NCI-H2107 (cell line): ENCODE measurements at places on chromosomes 13 and 19.

- no peak for DNase-seq
Measured at GRCh38 chr13:74573654-74574053, 439.4 kb upstream of the KLF12 start.

DNA sequence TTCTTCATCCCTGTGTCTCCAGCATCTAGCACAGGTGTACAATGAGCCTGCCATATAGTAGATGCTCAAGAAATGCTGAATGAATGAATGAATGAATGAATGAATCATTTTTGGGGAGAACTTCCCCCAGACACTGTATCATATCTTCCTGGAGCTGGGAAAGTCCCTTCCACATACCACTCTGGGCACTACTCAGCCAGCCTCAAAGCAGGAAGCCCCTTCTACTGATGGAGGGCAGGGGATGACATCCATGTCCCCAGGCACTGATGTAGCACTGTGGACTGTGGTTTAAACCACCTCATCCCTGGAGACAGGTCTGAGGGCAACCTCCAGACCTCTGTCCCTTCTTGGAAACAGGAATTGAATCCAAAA, 4.8 kb downstream of the GNA15 start:
- DNase-seq: no peak

GRCh38 chr13:21435687-21436151, 23.4 kb downstream of the ZDHHC20 start:
- no peak for DNase-seq

DNA sequence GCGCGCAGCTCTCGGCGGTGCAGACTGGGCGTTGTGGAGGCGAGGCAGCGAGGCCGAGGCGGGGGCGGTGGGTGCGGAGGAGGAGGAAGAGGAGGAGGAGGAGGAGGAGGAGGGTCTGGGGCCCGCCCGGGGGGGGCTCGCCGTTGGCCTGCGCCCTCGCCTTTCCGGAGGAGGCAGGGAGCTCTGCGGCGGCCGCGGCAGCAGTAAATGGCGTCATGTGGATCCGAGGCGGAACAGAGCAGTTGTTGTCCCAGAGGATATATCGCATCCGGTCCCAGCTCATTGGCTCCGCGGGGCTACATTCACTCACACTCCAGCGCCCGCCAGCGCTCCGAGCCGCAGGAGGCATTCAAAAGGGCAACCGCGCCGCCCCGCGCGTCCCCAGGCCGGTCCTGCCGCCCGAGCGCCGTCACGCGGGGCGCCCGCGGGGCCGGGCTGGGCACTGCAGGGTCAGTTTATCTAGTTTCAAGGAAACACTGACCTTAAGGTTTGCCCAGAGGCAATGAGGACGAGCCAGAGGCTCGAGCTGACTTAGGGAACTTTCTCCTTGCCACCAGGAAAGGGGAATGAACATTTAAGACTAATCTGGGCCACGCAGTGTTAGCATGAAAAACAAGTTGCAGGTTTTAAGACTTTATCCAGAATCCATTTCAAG, at the start of gene SPRY2:
Gene SPRY2 (minus strand): TSS at position 26 of the 655 bp plus-strand sequence. CDS start 3,421 bp downstream, outside the sequence.
- peak; percentile 41 for DNase-seq

DNA sequence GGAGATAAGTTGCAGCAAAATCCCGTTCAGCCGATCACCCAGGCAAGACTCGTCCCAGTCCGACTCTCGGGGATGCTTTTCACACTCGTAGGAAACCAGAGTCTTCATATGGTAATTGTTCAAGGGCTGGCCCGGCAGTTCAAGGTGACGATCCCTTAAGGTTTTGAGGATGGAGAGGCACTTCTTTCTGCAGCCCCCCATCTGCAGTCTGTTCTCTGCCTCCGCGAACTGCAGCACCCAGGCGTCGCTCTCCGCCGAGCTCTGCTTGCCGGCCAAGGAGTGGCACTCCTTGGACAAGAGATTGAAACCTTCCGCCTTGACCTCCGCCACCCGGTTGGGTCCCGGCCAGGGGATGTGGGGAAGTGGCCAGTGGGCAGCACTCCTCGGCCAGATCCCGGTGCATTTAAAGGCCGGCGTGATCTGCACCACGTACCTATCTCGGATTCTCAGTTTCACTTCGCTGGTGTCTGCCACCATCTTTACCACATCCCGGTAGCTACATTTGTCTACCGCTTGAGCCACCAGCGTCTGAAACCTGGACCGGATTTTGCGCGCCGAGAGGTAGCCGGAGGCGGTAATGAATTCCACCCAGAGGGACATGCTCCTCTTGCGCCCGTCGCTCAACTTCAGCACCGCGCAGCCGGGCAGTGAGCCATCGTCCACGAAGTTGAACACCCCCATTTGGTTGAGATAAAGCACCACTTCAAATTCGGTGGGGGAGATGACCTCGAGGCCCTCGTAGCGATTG, 1.1 kb downstream of the MAB21L1 start:
- no peak for DNase-seq

DNA sequence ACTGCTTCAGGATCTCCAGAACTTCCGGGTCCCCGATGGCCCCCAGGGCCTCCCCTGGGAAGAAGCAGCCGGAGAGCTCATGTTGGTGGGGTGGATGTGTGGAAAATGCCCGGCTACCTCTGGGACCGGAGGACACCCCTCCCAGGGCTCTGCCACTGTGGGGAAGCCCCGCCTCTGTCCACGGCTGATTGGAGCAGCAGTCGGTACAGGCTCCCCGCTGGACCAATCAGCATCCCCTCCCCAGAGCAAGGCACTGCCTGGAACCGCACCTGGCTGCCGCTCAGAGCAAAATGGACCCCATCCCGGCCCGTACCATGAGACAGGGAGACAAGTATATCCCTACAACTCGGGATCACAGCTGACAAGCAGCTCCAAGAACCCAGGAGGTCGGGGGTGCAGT, 6.4 kb downstream of the DOHH start:
- no peak for DNase-seq

- DNase-seq: no peak
Measured at GRCh38 chr13:22454586-22454985, 726.2 kb upstream of the SGCG start.

GRCh38 chr19:51163257-51163656, 21.2 kb downstream of the SIGLEC7 start:
- DNase-seq: no peak

- DNase-seq: no peak
Measured at GRCh38 chr13:99363949-99364348, 56.8 kb upstream of the GPR183 start.

GRCh38 chr13:51801631-51802099, 2.3 kb downstream of the DHRS12 start:
- peak; percentile 46 for DNase-seq

DNA sequence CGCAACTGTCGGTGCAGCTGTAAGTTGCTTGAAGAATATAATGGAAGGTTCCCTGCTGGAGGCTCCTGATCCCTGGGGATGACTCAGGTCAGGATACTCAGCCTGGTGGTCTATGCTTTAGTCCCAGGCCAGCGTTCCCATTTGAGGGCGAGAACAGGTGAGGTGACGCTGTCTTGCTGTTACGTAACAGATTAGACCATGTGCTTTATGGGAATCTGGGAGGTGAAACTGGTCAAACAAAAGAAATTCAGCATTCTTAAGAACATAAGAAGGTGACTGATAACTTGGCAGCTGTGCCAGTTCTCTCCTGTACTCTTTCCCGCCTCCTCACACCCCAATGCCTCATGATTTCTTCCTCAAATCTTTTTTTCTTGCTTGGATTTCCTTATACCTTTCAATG, at the start of gene CXCL17:
Gene CXCL17 (minus strand): TSS at position 114 of the 400 bp plus-strand sequence. CDS start 114 bp downstream, outside the sequence.
- no peak for DNase-seq

DNA sequence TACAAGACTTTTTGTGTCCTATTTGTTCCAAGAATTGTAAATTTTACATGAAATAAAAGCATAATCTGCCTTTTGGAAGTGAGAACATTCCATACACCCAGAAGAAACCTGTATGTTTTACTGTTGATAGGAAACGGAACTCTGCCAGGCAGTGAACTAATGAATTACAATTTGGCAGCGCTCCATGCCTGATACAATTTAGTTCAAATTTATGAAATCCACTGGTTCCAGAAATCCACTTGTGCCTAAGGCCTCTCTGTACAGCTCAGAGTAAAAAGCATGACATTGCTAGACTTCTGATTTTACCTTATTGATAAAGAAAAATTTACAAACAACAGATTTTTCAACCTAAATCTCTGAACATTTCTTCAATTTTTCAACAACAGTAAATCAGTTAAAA, 78.1 kb downstream of the PCDH9 start:
- DNase-seq: no peak

- no peak for DNase-seq
Measured at GRCh38 chr19:3599776-3600187, 6.9 kb downstream of the TBXA2R start.

DNA sequence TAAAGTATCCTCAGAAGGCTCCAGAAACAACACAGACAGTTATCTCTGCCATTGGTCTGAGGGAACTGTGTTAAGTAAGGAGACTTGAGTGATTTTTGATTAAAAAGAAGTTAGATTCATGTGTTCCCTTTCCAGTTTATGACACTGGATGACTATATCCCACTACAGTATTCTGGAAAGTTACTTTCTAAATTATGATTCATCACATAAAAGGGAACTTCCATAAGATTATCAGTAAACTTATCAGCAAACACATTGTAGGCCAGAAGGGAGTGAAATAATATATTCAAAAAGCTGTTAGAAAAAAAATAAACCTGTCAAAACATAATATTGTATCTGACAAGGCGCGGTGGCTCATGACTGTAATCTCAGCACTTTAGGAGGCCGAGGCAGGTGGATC, 700.0 kb downstream of the SLITRK6 start:
- no peak for DNase-seq

GRCh38 chr13:114311387-114311786, 2.9 kb upstream of the CHAMP1 start:
- no peak for DNase-seq

- DNase-seq: no peak
Measured at GRCh38 chr13:106233134-106233735, 302.2 kb downstream of the EFNB2 start.

DNA sequence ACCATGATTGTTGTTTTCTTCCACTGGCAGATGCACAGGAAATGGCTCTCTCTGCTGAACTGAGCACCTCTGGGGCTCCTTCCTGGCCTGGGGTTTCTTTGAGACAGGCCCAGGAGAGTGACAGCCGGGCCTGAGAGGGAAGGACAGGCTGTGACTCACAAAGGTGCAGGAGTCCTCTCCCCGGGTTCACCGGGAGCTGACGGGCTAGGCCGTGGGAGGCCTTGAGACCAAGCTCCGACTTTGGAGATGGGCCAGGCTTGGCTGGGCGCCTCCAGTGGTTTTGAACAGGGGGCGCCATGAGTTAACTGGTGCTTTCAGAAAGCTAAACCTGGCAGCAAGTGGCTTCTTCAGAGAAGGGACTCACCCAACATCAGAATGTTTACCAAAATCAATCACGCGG, 143.4 kb downstream of the URI1 start:
- DNase-seq: no peak

- DNase-seq: no peak
Measured at GRCh38 chr13:31056644-31057271, 104.9 kb downstream of the HSPH1 start.
